ENCODE measurements at places on chromosomes 4 and X.

- peak; percentile 4 for DNase-seq
Observed at GRCh38 chr4:36551697-36552214, 270.3 kb downstream of the DTHD1 start.

DNA sequence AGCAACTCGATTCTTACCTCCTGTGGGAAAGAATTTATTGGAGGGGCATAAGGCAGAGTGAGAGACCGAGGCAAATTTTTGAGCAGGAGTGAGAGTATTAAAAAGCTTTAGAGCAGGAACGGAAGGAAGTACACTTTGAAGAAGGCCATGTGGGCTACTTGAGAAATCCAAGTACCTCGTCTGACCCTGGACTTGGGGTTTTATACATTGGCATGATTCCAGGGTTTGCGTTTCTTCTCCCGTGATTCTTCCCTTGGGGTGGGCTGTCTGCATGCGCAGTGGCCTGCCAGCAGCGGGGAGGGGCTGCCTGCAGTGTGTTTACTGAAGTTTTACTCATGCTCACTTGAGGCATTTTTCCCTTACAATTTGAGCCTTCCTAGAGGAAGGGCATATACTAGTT lies 3.4 kb downstream of the GALNT7 start:
- no peak for DNase-seq

- DNase-seq, result no peak
Observed at GRCh38 chr4:32002037-32002747, 1282.0 kb downstream of the PCDH7 start.

DNA sequence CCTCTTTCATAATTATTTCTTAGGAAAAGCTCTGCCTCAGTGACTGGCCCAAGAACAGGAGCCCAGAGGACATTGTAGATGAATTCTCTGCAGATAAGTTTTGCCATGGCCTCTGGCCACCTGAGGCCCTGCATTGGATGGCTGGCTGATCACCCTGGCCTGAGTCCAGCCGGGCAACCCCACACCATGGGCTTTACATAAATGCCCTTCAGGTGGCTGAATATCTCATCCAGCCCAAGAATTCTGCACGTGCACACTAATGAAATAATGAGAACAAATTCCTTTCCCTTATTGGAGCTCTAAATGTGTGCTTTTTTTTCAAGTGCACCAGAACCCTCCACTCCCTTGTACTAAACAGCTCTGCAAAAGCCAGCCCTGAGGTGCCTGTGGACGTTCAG lies 65.7 kb downstream of the IRF2 start:
- no peak for DNase-seq

- no peak for DNase-seq
Observed at GRCh38 chrX:118632862-118633261, 94.5 kb upstream of the IL13RA1 start.

DNA sequence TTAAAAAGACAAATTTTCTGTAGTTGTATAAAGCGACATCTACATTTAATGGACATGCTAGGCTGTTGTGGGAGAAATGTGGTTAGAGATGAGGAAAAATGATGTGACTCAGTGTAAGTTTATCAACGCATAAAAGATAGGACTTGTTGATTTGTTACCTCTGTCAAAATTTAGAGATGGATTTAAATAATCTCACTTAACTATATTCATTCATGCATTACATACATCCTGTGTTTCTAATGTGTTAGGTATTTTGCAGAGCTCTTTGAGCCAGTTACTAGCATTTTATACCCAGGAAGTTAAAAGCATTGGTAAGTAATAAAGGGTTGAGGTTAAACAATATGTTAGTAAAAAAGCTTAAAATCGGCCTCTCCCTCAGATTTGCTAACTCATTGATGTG lies 34.3 kb downstream of the METAP1 start:
- DNase-seq, result no peak

- no peak for DNase-seq
Observed at GRCh38 chrX:68203211-68203610, 230.1 kb downstream of the OPHN1 start.

DNA sequence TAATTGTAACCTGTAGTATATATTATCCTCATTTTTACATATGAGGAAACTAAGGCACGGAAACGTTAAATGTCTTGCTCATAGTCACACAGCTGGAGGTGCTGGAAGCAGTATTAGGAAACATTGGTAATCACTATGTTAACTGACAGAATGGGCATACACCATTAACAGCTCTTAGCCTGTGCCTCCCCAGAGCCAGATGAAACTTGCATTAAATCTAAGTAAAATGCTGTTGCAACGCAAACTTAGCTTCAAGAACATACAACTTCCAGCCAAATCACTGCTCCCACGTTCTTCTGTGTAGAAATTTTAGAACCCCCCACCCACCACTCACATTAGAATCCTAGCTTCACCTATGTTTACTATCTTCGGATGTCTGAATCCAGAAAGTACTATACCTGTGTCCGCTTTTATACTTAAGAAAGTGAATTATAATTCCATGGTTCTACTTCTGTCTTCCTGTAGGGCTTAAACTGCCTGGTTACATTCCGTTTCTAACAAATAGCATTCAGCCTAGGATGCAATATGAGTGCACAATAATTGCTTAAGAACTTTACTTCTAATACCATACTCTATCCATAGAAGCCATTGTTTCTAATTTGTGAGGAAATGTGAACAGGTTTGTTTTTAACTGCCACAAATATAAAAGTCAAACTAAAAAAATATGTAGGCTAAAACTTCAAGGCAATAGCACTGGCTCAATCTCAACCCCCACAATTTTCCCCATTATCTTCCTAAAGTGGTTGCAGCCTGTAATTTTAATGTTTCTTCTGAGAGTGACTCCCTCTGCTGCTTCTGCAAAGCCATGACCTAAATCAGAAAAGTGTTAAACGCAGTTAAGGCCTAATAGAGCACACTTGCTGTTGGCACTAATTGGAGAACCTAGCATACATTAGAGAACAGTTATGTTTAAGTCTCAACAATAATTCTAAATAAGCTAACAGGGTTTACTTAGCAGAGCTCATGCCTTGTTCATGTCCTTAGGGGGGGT lies 4.4 kb downstream of the UNC5C start:
- DNase-seq, result no peak

DNA sequence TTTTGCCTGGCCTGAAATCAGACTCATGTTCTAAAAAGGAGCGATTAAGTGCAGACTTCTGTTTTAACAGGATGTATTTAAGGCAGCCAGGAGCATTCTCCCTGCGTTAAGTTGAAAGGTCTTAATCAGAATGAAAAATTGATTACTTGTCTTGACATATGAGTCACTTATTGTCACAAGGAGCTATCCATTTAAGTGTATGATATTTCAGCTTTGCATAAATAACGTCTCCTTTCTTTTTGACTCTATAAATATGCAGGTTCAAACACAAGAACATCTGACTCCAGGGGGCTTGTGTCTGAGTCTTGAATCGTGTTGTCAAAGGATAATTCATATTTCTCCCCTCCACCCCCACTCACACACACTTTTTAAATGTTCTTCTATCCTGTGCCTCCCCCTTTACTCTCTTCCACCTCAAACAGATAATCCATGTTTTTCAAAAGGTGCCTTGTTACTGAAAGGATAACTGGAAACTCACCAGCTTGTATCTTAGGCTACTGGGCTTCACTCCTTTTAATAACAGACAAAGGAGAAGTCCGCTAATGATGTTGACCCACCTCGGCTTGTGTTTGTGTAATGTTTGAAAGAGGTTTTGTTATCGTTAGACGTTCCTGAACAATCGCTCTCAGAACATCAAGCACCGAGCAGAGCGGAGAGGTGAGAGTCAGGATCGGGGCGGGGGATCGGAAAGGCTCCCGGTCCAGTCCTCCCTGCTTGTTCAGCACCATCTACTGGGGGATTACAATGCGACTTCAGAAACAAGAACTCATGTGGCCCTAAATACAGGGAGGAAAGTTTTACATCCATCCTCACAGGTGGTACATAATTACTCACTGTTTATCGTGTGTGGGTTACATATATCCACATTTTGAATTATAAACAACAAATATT lies 107.5 kb upstream of the RPL34 start:
- DNase-seq, result no peak

DNA sequence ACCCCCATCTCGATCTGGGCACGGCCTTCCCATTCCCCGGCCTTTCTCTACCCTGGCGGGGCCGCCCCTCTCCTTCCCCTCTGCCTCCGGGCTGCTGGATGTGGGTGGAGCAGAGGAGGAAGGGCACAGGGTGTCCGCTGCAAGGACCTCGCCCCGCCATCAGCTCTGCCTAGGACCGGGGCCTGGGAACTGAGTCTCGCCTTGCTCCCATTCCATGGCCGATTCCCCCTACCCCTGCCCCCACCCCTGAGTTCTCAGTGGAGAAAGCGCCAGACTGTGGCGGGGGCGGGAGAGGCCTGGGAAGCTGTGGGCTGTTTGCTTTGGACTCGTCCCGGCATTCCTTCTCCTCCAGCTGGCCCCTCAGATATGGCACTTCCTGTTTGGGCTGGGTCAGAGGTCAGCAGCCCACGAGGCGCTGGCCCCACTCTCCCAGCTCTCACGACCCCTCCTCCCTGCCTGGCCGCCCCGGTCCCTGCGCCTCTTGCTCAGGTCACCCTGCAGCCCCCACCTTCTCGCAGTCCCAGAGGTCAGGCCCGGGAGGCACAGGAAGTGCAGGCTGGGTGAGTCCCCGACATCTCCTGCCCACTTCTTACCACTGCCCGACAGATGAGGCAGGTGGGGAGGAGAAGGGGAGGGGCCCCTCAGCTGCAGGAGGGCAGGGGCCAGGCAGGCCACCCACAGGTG lies 6.4 kb upstream of the BGN start:
- DNase-seq, result no peak

- DNase-seq, result no peak
Observed at GRCh38 chr4:128721896-128722295, 87.6 kb upstream of the JADE1 start.

- DNase-seq, result no peak
Observed at GRCh38 chr4:77623091-77623490, 17.5 kb downstream of the CXCL13 start.
